ENCODE measurements at places on chromosomes 3 and 15.

DNA sequence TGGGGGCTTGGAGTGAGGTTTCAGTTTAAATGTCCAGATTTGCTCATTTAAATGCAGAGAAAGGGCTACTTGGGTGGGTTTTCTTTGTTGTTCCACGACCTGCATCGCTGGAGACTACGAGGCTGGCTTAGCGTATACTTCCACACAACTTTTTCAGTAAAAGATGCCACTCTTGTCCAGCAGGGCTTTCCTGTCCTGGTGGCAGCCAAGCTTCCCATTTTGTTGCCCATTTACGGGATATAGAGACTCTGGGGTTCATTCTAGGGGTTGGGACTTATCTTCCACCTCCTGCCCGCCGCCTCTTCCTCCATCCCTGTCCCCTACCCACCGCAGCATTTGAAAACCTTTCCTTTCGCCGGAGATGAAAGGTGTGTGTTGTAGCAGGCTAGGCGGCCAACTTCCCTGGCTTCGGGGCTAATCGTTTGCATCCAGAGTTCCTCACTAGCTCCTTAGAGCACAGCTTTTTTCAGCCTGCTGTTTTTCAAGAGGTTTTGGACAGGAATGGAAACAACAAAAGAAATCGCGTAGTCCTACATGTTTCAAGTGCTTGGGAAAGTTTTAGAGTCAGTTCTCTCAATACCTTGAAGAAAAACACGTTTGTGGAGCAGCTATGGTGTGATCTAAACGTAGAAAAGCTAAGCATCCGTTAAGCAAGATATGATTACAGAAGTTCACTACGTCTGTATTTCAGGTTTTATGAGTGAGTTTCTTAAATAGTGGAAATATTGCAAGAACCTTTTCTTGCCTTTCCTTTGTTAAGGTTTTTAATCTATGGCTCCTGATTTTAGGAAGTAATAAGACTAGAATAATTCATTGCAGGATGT, 843 bp downstream of the CHRNA5 start:
- DNase-seq: peak; percentile 70

DNA sequence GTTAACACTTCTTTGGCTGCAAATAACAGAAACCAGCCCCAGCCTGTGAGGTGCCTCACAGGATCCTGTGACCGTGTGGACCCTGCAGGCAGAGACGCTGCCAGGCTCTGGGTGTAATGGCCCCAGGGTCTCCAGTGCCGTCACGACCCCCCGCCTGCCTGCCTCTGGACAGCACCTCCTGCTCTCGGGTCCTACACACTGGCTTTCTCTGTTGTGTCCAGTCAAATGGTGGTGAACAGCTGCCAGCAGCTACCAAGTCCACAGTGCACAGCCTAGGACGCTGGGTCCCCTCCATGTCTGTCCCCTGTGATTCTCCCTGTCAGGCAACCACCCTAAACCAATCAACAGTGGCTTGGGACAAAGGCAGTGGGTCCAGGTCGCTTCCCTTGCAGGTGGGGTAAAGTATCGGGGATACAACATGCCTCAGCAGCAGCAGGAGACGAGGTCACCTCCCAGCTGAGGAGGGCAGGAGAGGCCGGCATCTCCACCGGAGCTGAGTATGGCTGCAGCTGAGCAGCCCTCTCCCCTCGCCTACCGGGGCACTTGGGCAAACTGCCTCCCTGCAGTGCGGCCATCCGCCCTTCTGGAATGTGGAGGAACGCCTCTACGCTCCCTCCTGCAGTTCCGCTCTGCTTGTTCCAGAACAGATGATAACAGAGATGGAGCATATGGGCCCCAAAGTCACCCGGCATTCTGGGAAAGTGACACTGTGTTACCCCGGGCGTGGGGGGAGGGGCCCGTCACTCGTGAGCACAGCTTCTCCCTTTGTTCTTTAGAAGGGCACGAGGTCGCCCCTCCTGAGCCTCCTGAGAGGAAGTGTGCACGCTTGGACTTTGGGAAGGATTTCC, 21.1 kb upstream of the SKOR1 start:
- no peak for DNase-seq

GRCh38 chr15:52143873-52144272, 31.3 kb upstream of the BCL2L10 start:
- DNase-seq: no peak

DNA sequence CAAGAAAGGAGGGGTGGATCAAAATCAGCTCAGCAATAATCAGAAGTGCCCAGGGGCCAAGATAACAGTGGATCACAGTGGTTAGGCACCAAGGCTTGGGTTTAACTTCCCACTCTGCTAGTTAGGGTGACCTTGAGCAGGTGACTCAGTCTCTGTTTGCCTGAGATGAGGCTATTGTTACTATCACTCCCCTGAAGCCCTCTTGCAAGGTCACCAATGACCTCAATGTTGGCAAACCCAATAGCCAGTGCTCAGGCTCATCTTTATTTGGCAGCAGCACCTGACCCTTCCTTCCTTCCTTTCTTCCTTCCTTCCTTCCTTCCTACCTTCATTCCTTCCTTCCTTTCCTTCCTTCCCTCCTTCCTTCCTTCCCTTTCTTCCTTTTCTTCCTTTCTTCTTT, 102.4 kb upstream of the HACD2 start:
- DNase-seq: no peak

GRCh38 chr3:141427764-141428163, 59.1 kb upstream of the RASA2 start:
- DNase-seq: no peak

Measured in HAP-1 (cell line).